Thoracic aorta (tissue), 2 donors: ENCODE measurements at places on chromosomes 1 and 21.

DNA sequence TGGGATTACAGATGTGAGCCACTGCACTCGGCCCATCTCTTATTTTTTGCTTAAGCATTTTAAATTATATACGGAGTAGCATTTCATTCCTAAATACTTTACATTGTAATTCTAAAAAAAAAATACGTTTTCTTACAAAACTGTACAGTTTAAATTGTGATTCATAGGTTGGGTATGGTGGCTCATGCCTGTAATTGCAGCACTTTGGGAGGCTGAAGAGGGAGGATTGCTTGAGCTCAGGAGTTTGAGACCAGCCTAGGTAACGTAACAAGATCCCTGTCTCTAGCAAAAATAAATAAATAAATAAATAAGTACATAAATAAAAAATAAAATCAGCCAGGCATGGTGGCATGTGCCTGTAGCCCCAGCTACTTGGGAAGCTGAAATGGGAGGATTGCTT is 24.6 kb downstream of the TBCE start:
- no peak for DNase-seq

DNA sequence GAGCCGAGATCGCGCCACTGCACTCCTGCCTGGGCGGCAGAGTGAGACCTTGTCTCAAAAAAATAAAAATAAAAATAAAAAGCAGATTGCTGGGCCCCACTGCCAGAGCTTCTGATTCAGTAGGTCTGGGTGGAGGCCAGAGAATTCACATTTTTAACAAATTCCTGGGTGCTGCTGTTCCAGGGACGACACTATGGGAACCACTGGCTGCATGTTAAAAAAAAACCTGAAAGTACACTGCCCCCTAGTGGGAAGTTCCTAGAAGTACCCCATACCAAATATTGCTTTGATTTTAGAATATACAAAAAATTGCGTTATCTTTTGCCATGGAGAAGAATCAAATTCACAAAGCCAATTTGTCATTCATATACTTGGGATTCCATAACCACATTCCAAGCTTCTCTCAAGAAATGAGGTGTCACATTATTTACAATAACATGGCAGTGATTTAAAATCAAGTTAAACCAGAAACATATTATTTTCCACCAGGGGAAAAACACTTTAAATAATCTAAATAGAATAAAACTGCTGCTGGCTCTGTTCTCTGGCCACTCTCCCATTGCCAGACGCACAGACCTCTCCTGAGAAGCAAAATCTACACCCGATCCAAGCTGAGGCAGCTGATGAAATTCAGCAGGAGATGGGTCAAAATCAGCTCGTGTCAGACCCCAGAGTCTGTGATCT is 27.4 kb downstream of the SYF2 start:
- DNase-seq, result no peak

DNA sequence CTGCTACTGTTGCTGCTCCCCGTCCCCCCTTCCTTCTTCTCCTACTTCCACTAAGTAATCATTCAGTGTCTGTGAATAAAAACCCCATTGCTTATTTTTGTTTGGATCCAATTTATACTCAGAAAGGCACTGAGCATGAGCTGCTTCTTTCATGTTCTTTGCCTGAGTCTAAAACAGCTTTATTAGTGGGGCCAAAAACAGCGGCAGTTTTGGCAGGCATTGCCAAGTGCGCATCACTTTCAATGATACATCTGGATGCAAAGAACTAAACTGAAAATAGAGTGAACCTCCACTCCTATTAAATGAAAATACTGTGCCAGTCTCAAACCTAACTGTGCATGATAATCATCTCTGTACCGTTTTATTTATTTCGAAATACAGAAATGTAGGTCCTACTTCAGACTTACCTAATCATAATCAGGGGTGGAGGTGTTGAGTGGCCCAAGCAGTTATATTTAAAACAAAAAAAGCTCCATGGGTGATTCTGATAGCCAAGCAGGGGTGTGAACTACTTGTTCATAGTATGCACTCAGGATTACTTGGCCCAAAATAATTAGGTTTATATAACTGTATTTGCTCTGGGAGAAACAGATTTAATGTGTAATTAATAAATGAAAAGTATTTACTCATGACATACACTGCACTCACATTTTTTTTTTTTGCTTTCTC is 48.4 kb downstream of the NEK7 start:
- no peak for DNase-seq

GRCh38 chr1:222535455-222535854 is 12.4 kb downstream of the HHIPL2 start:
- DNase-seq, result no peak

- no peak for DNase-seq
Observed at GRCh38 chr1:161915051-161915503, 108.6 kb downstream of the OLFML2B start.

DNA sequence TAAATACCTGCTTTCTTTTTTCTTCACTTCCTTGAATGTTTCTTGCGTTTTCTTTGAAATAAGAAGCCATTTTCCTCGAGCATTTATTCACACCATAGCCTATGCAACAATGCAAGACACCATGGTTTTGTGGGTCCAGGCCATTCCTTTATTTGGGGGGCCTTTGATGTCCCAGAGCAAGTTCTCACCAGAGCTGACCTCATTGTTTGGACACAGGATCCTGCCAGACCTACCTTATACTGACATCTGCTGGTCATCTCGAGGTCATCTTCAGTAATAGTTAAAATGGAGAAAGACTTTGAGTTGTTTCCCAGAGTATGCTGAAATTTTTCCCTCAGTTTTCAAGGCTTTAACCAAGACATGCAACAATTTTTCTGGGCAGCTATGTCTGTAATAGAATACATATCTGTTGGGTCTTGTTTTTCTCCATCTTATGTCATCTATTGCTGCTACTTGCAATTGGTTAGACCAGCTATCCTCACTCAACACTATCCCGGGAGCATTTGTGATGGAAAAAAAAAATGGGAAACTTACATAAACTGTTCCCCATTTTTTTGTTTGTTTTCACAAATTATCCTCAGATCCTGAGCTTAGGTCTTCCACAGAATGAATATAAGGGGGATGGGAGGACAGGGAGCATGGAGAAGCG is 34.0 kb upstream of the BACE2 start:
- no peak for DNase-seq

DNA sequence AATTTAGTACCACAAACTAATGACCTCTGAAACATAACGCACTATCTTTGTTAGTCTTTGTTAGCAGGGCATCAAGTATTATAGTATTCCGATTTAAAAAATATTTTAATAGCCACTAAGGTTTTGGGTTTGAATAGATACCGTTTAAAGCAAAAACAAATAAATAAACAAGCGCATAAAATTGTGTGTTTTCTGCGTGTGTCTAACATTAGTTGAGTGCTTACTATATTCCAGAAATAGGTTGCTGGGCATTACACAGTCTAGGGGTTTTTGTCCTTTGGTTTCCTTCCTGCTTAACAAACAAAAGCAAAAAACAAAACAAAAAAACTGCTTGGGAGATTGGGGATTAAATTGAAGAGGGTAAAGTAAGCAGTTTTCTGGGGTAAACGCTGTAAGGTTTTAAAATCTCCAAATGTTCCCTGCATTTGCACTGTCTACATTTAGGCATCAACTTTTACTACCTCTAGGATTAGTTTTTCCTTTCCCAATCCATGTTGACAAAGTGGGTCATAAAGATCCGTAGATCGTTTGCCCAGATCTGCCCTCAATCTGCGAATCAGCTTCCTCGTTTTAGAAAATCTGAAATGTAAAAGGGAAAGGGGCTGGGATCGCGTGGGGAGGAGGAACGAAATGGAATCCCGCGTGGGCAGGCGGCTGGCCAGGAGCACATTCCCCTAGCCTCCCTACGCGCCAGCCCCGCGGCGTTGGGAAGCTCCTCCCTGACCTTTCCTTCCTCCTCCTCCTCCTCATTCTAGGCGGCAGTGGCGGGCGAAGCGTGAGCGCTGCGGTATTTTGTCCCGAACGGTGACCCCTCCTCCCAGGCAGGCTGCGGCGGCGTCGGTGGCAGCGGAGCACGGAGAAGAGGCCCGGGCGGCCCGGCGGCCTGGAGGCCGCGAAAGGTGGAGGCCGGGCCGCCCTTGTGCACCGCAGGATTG is at the start of gene KCTD3:
Gene KCTD3 (plus strand): TSS at position 749 of the 935 bp plus-strand sequence. CDS start 382 bp downstream, outside the sequence.
- DNase-seq, result no peak

DNA sequence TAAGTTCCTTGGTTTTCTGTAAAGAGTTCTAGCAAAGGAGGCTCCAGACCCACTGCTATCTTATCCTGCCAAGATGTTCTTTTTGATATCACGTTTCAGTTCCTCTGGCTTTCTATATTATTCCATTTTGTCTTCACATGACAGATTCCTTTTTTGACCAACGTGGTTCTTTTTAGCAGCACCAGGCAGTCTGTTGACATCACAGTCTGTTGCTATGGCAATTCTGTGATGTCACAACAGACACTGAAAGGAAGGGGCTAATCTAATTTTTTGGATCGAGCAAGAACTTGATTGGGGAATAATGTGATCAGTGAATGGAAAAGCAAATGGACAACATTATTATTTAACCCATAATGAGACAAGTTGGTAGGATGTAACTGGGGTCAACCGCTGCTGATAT is 64.5 kb upstream of the GOLT1A start:
- no peak for DNase-seq

- no peak for DNase-seq
Observed at GRCh38 chr1:32056598-32056997, 16.1 kb upstream of the TMEM39B start.

- no peak for DNase-seq
Observed at GRCh38 chr1:183777328-183777727, 27.6 kb upstream of the RGL1 start.

GRCh38 chr1:46673749-46674182 is 2.1 kb downstream of the TEX38 start:
- DNase-seq, result no peak

DNA sequence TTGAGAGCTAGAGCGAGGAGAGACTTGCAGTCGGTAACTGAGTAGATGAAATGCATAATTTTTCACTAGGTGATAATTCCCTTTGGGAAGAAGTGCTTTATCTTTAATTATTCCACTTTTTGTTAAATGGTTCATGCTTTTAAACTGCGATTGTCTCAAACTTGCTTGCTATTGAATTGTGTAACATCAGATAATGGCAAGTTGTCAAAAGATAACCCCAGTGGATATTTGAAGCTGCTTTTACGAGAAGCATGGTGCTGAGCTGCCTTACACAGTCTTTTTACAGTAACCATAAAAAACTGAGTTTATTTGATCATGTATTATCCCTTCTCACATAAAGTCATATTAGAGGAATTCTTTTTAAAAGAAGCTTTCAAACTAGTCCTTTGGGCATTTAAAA is 30.2 kb downstream of the TMEM50B start:
- no peak for DNase-seq

DNA sequence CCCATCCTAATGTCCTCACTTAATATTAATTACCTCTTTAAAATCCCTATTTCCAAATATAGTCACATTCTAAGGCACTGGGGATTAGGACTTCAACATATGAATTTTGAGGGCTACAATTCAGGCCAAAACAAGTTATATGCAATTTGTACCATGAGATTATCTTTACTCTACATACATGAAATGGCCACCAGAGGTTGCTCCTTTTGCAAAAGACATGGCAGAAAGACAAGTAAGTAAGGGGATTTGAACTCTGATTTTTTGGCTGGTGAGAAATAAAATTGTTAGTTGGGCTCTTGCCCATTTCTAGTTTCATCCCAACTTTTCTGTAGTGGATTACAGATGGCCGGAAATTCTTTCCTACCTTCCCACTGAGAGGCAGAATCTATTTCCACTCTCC is 4.8 kb upstream of the ALG6 start:
- no peak for DNase-seq

- no peak for DNase-seq
Observed at GRCh38 chr1:98055457-98055856, 134.6 kb upstream of the DPYD start.

- DNase-seq, result no peak
Observed at GRCh38 chr1:242212401-242212800, 213.5 kb upstream of the MAP1LC3C start.

DNA sequence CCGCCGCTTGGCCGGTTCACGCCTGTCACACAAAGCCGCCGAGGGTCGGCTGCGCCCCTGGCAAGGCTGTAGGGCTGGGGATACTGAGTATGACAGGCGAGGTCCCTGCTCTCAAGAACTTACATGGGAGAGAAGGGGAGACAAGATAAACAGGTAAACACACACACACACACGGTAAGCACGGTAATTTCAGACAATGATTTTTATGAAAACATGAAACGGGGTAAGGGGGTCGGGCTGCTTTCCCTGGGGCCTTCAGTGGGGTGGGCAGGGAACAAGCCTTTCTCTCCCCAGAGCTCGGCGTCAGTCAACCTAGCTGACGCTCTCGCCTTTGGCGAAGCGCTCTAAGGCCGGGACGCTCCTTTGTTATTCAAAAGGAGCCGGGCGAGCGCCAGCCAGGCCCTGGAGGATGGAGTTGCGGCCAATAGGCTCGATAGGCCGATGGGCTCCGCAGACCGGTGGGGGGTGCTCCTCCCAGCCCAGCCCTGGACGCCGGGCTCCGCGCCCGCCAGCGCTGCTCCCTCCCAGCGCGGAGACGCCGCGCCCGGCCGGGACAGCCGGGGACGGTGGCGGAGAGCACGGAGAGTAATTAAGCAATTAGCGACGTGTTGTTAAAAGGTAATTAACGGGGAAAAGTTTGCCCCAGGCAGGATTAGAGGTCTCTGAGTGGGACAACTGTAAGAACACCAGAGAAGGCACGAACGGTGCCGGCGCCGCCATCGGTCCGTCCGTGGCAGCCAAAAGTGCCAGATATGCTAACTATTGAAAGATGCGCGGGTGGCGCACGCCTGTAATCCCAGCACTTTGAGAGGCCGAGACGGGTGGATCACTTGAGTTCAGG is 950 bp upstream of the INKA2 start:
- no peak for DNase-seq

DNA sequence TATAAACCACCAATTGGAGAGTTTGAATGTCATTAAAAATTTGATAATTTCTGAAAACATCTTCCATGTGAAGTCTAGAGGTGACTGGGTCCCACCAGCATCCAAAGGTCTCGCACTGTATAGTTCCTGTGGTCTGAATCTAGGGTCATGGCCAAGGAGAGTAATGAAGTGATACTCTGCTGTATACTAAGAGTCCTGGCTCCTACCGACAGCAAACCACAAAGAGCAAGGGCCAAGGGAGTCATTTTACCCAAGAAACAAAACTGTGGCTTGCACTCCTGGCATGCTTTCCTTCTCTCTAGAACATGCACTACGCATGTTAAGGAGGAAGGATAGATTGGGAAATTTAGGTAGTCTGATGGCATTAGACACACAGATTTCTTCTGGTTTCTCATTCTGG is 115.6 kb downstream of the BRINP2 start:
- no peak for DNase-seq

DNA sequence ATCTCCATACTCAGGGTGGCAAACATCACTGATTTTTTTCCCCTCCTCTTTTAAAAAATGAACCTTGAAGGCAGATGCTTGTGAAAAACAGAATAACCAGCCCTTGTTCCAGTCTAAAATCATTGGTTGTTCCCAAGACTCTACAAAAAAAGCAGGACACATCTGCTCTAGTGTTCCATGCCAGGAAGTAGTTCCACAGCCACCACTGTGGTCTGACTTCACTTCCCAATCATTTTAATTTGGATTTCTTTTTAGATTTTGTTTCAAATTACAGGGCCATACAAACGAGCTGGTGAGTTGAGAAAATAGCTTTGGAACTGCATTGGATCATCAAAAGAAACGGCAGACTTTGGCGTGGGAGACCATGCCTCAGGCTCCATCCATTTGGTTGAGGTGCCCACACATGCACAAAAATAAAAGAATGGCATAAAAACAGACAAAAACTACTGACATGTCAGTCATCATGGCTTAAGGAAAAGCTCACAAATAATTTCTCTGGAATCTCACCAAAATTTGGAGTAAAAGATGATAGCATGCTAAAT is 210.0 kb downstream of the GABPA start:
- DNase-seq, result no peak
